Activated CD4-positive, alpha-beta T cell treated with anti-CD3 and anti-CD28 coated beads, Interleukin-2, amount 10 ng/mL, durations not matched to agents 24 days and 14 days (primary cell): ENCODE measurements at places on chromosomes 11 and 22. TPM values are rescaled to one million over a fixed set of nuclear protein-coding genes. Genes with fewer than 3 reads are reported as not detected.

GRCh38 chr11:129189646-129190045 is 2.5 kb downstream of the ARHGAP32 start:
- no peak for DNase-seq
- H3K27ac ChIP-seq = no peak overlapping the region
- H3K4me3 ChIP-seq = no peak overlapping the region
- no peaks in the 10 kb centered on the region for H3K4me1 ChIP-seq

- no peak overlapping the region for H3K27ac ChIP-seq
- no peaks in the 10 kb centered on the region for H3K36me3 ChIP-seq
- peak; percentile 72 for DNase-seq
- no peak overlapping the region for H3K4me3 ChIP-seq
- no peaks in the 10 kb centered on the region for H3K27me3 ChIP-seq
Observed at GRCh38 chr11:88367310-88367709, 29.8 kb upstream of the CTSC start.

DNA sequence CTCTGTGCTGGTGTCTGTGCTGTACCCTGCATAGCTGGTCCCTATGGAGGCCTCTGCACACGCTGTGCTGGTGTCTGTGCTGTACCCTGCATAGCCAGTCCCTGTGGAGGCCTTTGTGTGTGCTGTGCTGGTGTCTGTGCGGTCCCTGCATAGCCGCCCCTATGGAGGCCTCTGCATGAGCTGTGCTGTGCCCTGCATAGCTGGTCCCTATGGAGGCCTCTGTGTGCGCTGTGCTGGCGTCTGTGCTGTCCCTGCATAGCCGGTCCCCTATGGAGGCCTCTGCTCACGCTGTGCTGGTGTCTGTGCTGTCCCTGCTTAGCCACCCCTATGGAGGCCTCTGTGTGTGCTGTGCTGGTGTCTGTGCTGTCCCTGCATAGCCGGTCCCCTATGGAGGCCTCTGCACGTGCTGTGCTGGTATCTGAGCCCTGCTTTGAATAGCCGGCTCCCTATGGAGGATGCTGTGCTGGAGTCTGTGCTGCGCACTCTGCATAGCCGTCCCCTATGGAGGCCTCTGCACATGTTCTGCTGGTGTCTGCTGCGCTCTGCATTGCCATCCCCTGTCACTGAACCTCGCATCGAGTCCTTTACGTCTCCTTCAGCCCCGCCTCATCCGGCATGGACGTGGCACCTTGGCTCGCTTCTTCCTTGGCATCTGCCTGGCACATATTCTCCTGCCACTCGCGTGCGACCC is 6.2 kb downstream of the NADSYN1 start:
- DNase-seq = no peak
- no peak overlapping the region for H3K27ac ChIP-seq
- H3K4me1 ChIP-seq = peaks cover 19% of the 10 kb centered on the region
- no peak overlapping the region for H3K4me3 ChIP-seq
- H3K36me3 ChIP-seq = peaks cover 76% of the 10 kb centered on the region

DNA sequence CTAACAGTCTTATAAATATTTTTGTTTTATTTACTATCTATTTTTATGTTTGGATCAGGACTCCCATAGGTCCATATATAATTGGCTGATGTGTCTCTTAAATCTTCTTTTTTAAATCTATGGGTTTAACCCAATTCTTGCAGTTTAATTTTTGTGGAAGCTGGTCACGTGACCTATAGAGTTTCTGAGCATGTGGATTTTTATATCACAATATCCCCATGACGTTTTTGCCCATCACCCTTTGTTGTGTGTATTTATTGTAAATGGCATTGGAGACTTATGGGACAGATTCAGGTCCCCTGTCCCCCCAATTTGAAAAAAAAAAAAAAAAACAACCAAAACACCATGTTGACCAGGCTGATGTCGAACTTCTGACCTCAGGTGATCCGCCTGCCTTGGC is 78.8 kb upstream of the PRODH start:
- H3K27me3 ChIP-seq = peaks cover 9% of the 10 kb centered on the region
- H3K36me3 ChIP-seq = no peaks in the 10 kb centered on the region
- DNase-seq = no peak
- H3K4me3 ChIP-seq = no peak overlapping the region

- H3K4me3 ChIP-seq = no peak overlapping the region
- H3K4me1 ChIP-seq = peaks cover 18% of the 10 kb centered on the region
- H3K36me3 ChIP-seq = no peaks in the 10 kb centered on the region
- H3K27ac ChIP-seq = no peak overlapping the region
- DNase-seq = no peak
Observed at GRCh38 chr11:117906126-117906525, 23.1 kb downstream of the TMPRSS13 start.

- H3K4me3 ChIP-seq = no peak overlapping the region
- no peaks in the 10 kb centered on the region for H3K36me3 ChIP-seq
- DNase-seq = peak; percentile 89
- peaks cover 19% of the 10 kb centered on the region for H3K27me3 ChIP-seq
Observed at GRCh38 chr22:38973289-38974169, 8.6 kb upstream of the APOBEC3B start.

- peaks cover 2% of the 10 kb centered on the region for H3K4me1 ChIP-seq
- H3K27ac ChIP-seq = no peak overlapping the region
- DNase-seq = no peak
- no peak overlapping the region for H3K4me3 ChIP-seq
- no peaks in the 10 kb centered on the region for H3K36me3 ChIP-seq
Observed at GRCh38 chr11:63621071-63621470, 6.8 kb upstream of the PLAAT3 start.

DNA sequence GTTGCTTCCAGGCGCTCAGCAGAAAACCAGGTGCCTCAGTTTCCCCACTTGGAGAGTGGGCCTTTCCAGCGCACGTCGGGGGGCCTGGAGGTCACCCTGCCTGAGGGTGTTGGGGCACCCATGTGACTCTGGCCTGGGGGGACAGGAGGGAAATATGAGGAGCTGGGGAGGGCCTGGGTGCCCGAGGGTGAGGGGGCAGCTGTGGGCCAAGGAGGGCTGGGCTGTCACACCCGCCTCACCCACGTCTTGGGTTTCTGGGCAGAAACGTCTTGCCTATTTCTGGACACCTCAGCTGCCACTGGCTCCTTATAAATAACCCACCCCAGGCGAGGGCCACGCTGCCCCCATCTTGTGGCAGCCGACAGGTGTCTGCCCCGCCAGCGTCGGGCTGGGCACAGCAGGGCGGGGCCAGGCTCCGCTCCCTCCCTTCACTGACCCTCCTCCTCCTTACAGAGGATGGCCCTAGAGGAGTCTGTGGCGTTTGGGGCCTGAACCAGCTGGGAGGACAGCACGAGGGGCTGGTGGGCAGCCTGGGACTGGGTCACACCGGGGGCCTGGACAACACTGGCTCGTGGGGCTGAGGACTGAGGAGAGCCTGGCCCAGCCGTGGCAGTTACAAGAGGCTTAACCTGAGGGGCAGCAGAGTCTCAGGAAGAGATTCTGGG is 1.5 kb downstream of the TNNT3 start:
- peak; percentile 56 for DNase-seq
- no peaks in the 10 kb centered on the region for H3K36me3 ChIP-seq
- H3K27me3 ChIP-seq = no peaks in the 10 kb centered on the region
- H3K4me1 ChIP-seq = peaks cover 2% of the 10 kb centered on the region

GRCh38 chr22:22939588-22940368 is 52.2 kb downstream of the IGLL5 start:
- no peak overlapping the region for H3K27ac ChIP-seq
- peaks cover 12% of the 10 kb centered on the region for H3K4me1 ChIP-seq
- H3K27me3 ChIP-seq = peaks cover 16% of the 10 kb centered on the region

DNA sequence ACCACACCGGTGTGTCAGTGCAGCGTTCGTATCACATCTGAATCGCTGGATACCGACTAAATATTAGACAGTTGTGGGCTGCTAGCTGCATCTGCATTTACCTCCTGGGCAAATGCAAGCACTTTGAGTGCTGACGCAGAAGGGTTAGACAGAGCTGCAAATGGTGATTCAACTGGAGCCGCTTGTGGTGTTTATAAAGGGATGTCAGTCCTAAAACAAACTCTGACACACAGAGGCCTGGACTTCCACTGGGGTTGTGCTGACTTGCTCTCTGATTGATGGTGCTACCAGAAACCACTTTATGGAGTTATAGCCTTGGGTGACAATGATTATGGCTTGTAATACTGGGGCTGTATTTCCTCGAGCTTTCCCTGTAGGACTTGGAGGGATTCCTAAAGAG is 374.4 kb downstream of the NTM start:
- H3K4me3 ChIP-seq = no peak overlapping the region
- no peak overlapping the region for H3K27ac ChIP-seq
- H3K4me1 ChIP-seq = no peaks in the 10 kb centered on the region
- DNase-seq = no peak
- H3K27me3 ChIP-seq = no peaks in the 10 kb centered on the region

- H3K36me3 ChIP-seq = no peaks in the 10 kb centered on the region
- H3K4me1 ChIP-seq = peaks cover 6% of the 10 kb centered on the region
- no peak overlapping the region for H3K27ac ChIP-seq
- H3K27me3 ChIP-seq = peaks cover 42% of the 10 kb centered on the region
Observed at GRCh38 chr11:73215191-73216134, 2.6 kb upstream of the P2RY2 start.

- no peaks in the 10 kb centered on the region for H3K36me3 ChIP-seq
- H3K4me1 ChIP-seq = no peaks in the 10 kb centered on the region
- no peak overlapping the region for H3K4me3 ChIP-seq
- no peak for DNase-seq
- no peak overlapping the region for H3K27ac ChIP-seq
- H3K27me3 ChIP-seq = no peaks in the 10 kb centered on the region
Observed at GRCh38 chr11:113163291-113164030, 150.9 kb upstream of the TTC12 start.

- peaks cover 2% of the 10 kb centered on the region for H3K36me3 ChIP-seq
- no peak overlapping the region for H3K4me3 ChIP-seq
- H3K27ac ChIP-seq = no peak overlapping the region
- DNase-seq = no peak
Observed at GRCh38 chr11:35812828-35813227, 131.0 kb upstream of the LDLRAD3 start.

GRCh38 chr11:6481924-6482275 is 599 bp downstream of the TIMM10B start:
- H3K36me3 ChIP-seq = peaks cover 41% of the 10 kb centered on the region
- no peaks in the 10 kb centered on the region for H3K27me3 ChIP-seq
- H3K27ac ChIP-seq = peak overlapping the region; percentile 98
- peaks cover 30% of the 10 kb centered on the region for H3K4me1 ChIP-seq
- no peak for DNase-seq
- peak overlapping the region; percentile 94 for H3K4me3 ChIP-seq

DNA sequence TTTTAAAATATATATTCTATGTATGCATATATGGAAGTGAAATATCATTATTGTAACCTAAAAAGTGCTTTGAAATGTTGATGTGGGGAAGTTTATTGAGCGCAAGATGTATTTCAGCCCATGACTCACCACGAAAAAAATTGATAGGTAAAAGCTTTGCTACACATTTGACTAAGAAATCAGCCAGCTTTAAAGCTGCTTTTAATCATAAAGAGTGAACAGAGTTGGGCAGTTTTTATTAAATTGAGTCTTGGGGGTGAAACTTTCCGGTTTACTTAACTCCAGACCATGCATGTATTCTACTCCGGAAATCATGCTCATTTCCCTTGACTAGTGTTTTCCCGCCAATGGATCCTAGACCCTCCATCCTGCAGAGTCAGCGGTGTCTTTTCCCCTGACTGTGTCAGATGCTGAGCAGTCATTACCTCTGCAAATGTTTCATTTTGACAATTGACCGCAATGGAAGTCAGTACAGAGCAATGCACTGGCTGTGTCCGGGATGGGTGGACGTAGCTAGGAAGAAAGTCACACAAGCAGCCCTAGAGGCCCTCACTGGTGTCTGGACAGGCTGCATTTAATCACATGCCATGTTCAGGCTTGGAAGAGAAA is 47.2 kb upstream of the MPEG1 start:
- no peak overlapping the region for H3K27ac ChIP-seq
- H3K4me3 ChIP-seq = no peak overlapping the region
- H3K27me3 ChIP-seq = no peaks in the 10 kb centered on the region
- DNase-seq = no peak
- no peaks in the 10 kb centered on the region for H3K36me3 ChIP-seq
- no peaks in the 10 kb centered on the region for H3K4me1 ChIP-seq

- no peak overlapping the region for H3K4me3 ChIP-seq
- no peaks in the 10 kb centered on the region for H3K27me3 ChIP-seq
- no peak overlapping the region for H3K27ac ChIP-seq
- no peak for DNase-seq
- H3K4me1 ChIP-seq = no peaks in the 10 kb centered on the region
Observed at GRCh38 chr11:77677138-77677537, 39.5 kb upstream of the CLNS1A start.

DNA sequence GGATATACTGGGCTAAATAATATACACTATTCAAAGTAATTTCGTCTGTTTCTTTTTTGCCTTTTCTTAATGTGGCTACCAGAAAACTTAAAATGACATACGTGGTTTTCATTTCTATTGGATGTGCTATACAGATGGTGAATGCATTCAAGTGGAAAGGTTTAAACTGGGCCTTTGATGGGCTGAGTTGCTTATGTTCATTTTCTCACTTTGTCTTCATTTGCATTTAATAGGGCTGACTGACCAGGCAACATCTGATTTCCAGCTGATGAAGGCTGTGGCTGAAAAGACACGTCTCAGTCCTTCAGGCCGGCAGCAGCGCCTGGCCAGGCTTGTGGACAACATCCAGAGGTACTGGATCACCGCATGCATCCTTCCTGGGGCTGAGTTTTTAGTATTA is 27.9 kb downstream of the PIWIL4 start:
- no peaks in the 10 kb centered on the region for H3K4me1 ChIP-seq
- DNase-seq = peak; percentile 29
- no peak overlapping the region for H3K27ac ChIP-seq
- no peaks in the 10 kb centered on the region for H3K36me3 ChIP-seq

- DNase-seq = no peak
- no peaks in the 10 kb centered on the region for H3K4me1 ChIP-seq
- peaks cover 11% of the 10 kb centered on the region for H3K27me3 ChIP-seq
- no peak overlapping the region for H3K27ac ChIP-seq
- H3K4me3 ChIP-seq = no peak overlapping the region
- no peaks in the 10 kb centered on the region for H3K36me3 ChIP-seq
Observed at GRCh38 chr11:93410441-93410840, 79.9 kb downstream of the DEUP1 start.

ANO5 gene
- total RNA-seq = not detected in 2 replicates

KMT5B gene
- 33.9 and 34.7 TPM in 2 replicates for total RNA-seq

MUC6 gene
- total RNA-seq = not detected in 2 replicates

MMP3 gene
- not detected in 2 replicates for total RNA-seq

APOL1 gene
- total RNA-seq = 36.2 and 37.3 TPM in 2 replicates
